ENCODE measurements at places on chromosomes 16 and 17.

DNA sequence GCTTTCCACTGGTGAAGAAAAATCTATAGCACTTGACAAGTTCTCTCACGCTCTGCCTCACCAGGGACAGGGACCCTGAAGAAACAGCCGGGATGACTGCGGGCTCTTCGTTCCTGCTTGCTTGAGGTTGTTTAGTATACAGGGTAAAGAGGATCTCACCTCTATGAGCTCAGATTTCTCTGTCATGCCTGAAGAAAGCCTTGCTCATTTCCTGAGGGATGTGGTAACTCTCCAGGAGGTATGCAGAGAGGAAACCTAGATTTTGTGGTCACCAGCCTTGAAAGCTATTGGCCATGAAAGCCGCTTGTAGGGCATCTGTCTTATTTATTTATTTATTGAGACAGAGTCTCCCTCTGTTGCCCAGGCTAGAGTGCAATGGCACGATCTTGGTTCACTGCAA is 23.2 kb downstream of the USP43 start:
- no peak for DNase-seq

- DNase-seq: no peak
Observed at GRCh38 chr17:11889266-11889665, 108.0 kb downstream of the ZNF18 start.

DNA sequence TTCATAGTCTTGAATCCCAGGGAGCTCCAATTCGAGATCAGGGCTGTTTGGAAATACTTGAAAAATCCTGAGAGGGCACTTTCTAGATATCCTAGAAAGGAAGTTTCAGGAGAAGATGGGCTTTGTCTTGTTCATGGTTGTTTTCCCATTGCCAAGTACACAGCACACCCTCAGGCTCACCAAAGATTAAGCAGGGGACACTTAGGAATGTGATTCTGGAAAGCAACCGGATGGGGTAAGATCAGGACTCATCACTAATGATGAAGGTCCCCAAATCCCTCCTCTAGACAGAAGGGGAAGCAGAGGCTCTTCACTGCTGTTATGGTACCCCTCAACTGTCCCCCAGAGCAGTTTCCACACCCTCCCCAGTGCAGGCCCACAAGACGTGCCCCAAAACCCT is 40.7 kb downstream of the VAC14 start:
- DNase-seq: no peak

GRCh38 chr16:61968242-61969076 is 67.8 kb downstream of the CDH8 start:
- no peak for DNase-seq

- DNase-seq: no peak
Observed at GRCh38 chr17:49454050-49454449, 39.4 kb upstream of the PHB1 start.

- DNase-seq: no peak
Observed at GRCh38 chr16:10609402-10609774, 29.0 kb upstream of the EMP2 start.

DNA sequence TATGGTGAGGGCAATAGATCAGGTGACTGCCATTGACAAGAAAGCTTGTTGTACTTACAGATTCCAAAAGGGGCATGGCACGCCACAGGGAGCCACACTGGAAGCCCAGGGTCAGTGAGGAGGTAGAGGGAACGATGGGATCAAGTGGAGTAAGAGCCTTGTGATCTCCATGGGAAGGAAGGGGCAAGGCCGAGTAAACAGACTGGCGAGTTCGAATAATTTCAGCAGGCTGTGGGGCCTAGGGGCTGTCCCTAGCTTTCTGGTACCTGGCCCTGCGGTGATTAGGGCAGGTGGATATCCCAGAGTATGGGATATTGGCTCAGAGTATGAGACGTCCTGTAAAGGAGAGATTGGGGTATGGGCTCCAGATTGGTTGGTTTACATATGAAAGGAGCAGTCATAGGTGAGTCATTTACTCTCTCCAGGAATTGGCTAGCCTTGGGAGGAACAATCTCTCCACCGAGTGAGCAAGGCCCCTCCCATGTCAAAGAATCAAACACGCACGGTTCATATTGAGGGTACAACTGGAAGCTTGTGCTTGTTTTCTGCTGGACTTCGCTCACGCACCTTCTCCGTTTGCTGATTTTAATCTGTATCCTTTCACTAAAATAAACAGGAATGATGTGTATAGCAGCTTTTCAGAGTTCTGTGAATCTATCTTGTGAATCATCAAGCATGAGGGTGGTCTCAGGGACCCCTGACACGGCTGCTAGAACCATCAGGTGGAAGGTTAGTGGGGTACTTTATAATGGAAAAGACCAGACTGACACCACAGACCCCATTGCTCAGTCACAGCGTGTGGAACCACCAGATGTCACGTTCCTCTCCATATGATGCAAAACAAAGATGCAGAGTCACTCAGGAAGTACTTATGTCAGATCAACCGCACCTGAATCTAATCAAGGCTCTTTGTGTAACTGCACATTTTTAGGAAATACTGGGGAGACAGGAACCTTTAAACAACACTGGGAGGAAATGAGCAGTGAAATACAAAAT is 27.9 kb downstream of the GABARAPL2 start:
- no peak for DNase-seq

- no peak for DNase-seq
Observed at GRCh38 chr17:2871205-2871604, 75.0 kb downstream of the RAP1GAP2 start.

GRCh38 chr17:5043524-5043923 is 8.3 kb upstream of the SLC52A1 start:
- DNase-seq: no peak

DNA sequence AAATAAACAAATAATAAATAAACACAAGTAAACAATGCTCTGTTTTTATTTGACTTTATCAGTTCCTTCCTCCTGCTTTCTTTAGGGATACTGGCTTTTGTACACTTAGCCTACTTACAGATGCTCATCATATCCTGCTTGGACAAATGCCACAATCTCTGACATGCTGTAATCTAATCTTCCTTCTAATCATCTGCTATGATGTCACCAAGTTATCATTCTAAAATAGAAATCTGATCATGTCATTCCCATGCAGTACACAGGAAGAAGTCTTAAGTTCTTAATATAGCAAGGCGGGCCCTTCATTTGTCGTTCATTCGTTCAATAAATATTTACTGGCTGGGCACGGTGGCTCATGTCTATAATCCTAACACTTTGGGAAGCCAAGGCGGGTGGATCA is 9.1 kb upstream of the UBB start:
- no peak for DNase-seq

DNA sequence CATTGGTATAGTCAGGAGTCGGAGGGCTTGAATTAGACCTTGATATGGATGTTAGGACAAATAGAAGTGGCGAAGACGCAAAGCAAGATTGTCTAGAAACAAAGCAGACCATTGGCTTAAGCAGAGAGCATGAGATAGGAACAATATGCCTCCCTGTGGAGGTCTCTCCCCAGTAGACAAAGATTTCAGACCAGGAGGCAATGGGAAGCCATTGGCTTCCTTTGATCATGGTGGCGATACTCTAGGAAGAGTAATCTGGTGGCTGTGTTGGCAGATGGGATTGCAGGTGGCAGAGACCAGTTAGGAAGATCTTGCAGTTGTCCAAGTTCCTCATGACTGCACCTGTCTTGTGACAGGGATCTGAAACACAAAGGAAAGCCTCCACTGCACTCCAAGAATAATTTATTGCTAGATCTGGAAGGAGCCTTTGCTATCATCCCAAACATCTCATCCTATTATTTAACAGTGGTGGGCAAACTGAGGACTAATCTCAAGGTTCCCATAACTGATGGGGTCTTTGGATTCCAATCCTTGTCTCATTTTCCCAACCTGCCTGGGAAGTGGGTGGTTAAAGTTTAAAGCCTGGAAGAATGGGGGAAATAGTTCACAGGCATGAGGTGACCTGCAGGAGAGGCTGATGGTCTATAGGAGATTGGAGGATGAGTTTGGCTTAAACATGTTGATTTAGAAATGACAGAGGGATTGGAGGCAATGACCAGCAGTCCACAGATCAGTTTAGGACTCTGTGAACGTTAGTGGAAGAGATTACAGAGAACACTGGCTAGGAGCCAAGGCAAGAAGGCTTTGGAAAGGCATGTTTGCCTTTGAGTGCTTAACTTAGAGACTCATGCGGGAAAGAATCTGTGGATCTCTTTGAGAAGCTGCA is 37.0 kb downstream of the HLF start:
- no peak for DNase-seq

- DNase-seq: no peak
Observed at GRCh38 chr17:45388604-45389325, 43.9 kb downstream of the ARHGAP27 start.

GRCh38 chr17:68161644-68162428 is 86.0 kb upstream of the AMZ2 start:
- no peak for DNase-seq

DNA sequence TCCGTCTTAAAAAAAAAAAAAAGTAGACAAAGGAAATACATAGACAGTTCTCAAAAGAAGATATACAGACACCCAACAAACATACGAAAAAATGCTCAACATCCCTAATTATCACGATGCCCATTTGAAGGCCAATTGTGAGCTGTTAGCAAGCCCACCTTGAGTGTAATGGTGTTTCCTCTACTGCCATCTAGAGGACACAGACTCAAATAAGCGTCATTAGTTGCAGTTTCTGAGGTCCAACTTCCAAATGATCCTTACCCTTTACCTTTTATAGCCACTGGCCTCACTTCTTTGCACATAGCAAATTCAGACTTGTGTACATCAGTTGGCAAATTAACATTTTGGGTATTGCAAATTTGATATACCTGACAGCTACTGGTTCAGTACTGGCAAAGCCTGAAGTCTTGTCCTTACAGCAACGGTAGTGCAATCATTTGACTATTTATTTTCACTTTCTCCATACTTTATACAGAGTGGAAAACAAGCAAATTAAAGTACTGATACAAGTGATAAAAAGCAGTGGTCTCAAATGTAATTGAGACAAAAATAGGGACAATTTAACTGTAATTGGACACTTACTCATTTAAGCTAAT is 536.3 kb upstream of the EEF2KMT start:
- DNase-seq: no peak

DNA sequence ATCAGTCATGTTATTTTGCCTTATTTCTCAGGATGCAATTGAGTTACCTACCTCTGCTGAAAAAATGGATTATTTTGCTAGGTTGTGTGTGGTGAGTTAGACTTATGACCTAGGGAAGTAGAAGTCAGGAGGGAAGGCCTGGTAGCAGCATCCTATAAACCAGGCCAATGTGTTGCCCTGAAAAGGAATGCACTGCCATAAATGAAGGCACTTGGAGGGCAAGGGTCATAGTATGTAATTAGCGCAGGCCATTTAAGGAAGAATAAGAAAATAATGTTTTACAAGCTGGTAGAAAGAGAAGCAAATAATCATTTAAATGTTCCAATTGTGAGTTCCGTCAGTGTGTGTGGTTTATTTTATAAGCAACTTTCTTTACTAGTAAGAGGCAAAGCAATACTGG is 698.8 kb downstream of the KCNJ2 start:
- DNase-seq: no peak

- no peak for DNase-seq
Observed at GRCh38 chr16:88970050-88970449, 7.0 kb downstream of the CBFA2T3 start.

GRCh38 chr17:60959696-60960095 is 282.0 kb downstream of the BCAS3 start:
- DNase-seq: no peak

- DNase-seq: peak; percentile 57
Observed at GRCh38 chr16:56193951-56194726, 2.9 kb downstream of the GNAO1 start.
